ENCODE measurements at places on chromosomes 7 and 10. TPM values are rescaled to one million over a fixed set of nuclear protein-coding genes. Genes with fewer than 3 reads are reported as not detected.

Gene ENTPD1
- total RNA-seq = not detected

Gene CNPY1
- total RNA-seq = not detected

Gene WDR91
- total RNA-seq = 4.7 TPM

Gene ADIRF
- 25.3 TPM for total RNA-seq

Gene POLR2J3
- total RNA-seq = 25.5 TPM

Gene FAM20C
- 2.4 TPM for total RNA-seq

Gene LEP
- total RNA-seq = under 0.01 TPM

Gene ANXA8L1
- total RNA-seq = 60.6 TPM

Gene DHX32
- 37.6 TPM for total RNA-seq

Gene AMPH
- not detected for total RNA-seq

Gene SORCS1
- not detected for total RNA-seq

Gene PRSS37
- not detected for total RNA-seq

Gene ARHGEF5
- total RNA-seq = 14.3 TPM

Gene RBP3
- total RNA-seq = not detected

All from bronchial epithelial cell (primary cell).